ENCODE measurements at places on chromosomes 16 and 17.
A peak's percentile ranks its signal among the peaks of the same experiment; 100 is the strongest.

GRCh38 chr16:84692451-84693214, 7.2 kb upstream of the USP10 start:
- DNase-seq = no peak

DNA sequence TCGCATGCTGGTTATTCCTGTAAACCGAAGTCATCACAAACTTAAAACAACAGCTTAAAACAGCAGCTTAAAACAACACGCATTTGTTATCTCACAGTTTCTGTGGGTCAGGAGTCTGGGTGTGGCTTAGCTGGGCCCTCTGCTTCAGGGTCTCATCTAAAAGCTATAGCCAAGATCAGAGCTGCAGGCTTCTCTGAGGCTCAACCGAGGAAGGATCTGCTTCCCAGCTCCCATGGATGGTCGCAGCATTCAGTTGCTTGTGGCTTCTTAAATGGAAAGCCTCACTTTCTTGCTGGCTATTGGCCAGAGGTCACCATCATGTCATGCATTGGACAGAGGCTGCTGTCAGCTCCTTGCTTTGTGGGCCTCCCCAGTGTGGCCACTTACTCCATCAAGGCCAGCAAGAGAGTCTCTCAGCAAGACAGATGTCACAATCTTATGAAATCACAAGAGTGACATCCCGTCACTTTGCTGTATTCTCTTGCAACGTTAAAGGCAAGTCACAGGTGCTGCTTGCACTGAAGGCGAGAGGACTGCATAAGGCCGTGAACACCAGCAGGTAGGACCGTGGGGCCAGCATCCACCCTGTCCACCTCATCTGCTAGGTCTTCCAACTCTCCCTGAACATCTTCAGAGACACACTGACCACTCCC, 117.9 kb upstream of the TNRC6C start:
- no peak for DNase-seq

DNA sequence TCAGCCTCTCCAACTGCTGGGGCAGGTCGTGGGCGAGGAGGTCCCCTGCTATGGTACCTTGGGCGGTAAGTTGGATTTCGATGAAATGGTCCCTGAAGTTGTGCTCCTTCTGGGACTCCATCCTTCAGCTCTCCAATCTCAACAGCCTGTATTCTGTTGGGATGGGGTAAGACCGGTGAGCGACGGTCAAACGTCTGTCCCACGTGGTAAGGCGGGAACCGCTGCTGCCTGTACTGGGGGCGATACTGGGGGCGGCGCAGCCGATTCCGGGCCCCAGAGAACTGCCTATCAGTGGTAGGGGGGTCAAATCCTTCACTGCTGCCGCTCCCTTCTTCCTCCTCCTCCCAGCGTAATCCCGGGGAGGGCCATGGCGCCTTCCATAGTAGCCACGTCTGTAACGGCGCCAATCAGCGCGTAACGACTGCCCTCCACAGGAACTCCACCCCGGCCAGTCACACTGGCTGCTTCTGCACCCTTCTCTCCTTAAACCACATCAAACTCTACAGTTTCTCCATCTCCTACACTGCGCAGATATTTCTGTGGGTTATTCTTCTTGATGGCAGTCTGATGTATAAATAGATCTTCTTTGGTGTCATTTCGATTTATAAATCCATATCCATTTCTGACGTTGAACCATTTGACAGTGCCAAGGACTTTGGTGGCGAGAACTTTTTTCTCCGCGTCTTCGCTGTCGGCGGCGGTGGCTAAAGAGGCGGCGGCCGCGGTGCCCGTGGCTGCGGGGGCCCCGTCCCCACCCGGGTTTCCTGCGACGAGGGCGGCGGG, 41.1 kb downstream of the AHSP start:
- DNase-seq = no peak

DNA sequence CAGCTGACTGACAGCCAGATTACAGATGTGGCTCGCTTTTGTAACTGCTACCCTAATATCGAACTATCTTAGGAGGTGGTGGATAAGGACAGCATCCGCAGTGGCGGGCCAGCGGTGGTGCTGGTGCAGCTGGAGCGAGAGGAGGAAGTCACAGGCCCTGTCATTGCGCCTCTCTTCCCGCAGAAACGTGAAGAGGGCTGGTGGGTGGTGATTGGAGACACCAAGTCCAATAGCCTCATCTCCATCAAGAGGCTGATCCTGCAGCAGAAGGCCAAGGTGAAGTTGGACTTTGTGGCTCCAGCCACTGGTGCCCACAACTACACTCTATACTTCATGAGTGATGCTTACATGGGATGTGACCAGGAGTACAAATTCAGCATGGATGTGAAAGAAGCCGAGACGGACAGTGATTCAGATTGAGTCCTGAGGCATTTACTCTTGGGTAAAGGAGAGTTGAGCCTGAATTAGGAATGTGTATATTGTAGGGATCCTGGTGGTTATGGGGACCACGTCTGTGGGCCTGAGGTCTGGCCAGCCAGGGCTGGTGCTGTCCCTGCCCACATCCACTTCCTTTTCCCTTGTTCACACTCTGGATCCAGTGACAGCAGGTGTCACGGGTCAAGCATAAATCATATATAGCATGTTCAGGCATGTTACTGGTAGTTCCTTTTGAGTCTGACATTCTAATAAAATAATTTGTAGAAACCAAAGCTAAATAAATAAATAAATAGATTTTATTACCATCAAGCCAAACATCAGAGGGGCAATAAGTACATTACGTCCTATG, 89.0 kb upstream of the SMURF2 start:
- no peak for DNase-seq

DNA sequence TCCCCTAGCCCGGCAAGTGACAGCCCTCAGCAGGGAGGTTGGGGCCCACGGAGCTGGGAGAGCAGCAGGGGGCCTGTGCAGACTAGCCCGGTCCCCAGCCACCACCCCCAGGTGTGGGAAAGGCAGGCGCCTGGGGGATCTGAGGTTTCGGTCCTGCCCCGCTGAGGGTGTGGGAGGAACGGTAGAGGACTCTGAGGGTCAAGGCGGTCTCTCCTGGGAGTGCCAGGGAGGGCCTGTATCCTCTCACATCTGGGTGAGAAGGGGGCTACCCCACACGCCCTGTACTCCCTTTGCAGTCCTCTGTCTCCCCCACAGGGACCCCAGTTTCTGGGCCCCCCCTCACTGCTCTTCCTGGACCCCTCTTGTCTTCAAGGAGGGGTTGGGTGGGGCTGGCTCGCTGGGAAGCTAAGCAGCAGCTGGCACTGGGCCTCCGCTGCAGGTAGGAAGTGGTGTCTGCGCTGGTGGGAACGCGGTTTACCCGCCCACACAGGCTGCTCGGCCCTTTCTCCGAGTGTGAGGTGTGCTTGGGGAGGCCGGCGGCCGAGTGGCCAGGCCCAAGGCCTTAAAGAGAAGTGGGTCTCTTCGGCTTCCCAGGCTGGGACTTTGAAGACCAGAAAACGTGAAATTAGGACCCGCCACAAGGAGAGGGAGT, 15.4 kb downstream of the CD7 start:
- DNase-seq = peak; percentile 18

GRCh38 chr17:34301986-34302385, 16.4 kb downstream of the CCL11 start:
- no peak for DNase-seq

- peak; percentile 63 for DNase-seq
Measured at GRCh38 chr17:17849147-17849820, 12.5 kb upstream of the SREBF1 start.

- no peak for DNase-seq
Measured at GRCh38 chr17:13777003-13777402, 175.3 kb upstream of the HS3ST3A1 start.

GRCh38 chr16:57167953-57168352, 17.9 kb downstream of the PSME3IP1 start:
- peak; percentile 45 for DNase-seq

DNA sequence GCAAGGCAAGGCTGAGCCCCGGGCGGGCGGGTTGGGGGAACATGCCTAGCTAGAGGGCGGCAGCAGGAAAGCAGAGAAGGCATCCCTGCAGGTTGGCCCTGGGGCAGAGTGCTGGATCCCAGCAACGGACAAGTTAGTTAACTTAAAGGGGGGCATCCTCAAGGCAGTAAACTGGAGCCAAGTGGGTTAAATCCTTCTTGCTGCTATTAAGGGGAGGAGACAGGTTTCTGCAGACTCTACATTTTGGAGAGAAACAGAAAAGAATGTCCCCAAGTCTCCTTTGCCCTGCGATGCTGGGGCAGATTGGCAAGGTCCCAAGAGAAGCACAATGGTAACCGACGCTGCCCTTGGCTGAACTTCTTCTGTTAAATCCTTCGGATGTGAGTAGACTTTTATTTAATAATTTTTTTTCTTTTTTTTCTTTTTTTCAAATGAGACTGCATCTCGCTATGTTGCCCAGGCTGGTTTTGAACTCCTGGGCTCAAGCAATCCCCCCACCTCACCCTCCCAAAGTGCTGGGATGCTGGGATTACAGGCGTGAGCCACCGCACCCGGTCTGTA, 14.0 kb downstream of the ATP5PD start:
- DNase-seq = no peak

GRCh38 chr17:33266611-33267010, 26.5 kb downstream of the ASIC2 start:
- no peak for DNase-seq

- DNase-seq = no peak
Measured at GRCh38 chr16:14322186-14322585, 251.1 kb downstream of the MRTFB start.

GRCh38 chr17:28258347-28258887, 60.6 kb upstream of the TMEM97 start:
- no peak for DNase-seq

GRCh38 chr17:7147772-7148171, 31.4 kb downstream of the ASGR1 start:
- no peak for DNase-seq

DNA sequence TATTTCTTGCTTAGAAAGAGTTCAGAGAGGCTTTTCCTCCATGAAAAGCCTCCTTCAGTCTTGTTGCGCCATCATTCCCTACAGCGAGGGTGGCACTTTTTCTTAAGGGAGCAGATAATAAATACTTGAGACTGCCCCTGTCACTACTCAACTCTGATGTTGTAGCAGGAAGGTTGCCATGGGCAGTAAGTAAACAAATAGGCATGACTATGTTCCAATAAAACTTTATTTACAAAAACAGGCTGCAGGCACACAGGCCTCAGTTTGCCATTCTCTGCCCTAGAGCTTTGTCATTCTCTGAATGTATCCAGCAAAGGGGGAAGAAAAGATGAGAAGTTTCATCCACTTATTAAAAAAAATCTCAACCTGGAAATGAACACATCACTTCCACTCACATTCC, 60.4 kb downstream of the MYOCD start:
- DNase-seq = no peak

- DNase-seq = no peak
Measured at GRCh38 chr17:82950525-82951102, 110.8 kb upstream of the ZNF750 start.

- DNase-seq = peak; percentile 9
Measured at GRCh38 chr16:15682105-15682570, 32.1 kb downstream of the NDE1 start.

GRCh38 chr16:23160574-23160973, 11.3 kb upstream of the USP31 start:
- DNase-seq = no peak

DNA sequence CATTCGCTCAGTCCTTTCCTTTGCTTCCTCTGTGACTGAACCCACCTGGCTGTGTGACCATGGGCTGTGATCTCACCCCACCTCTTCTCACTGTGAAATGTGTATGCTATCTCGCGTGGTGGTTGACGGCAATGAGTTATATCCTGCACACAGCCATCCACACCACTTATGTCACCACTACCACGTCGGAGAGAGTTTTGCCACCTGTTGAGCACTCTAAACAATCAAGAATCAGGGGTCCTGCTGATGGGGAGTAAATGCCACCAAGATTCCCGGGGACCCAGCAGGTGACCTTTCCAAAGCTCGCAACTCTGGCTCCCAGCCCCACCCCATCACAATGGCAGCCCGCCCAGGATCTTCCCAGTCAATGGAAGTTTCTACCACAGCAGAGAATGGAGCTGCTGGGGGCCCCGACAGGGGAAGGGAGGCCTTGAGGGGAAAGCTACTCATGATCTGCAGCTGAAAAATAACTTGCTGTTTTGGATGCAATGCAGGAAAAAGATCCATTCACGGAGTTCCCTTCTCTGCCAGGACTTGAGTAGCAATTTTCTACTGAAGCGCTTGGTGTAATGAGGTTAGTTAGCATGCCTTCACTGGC, 26.2 kb upstream of the RCVRN start:
- DNase-seq = no peak

DNA sequence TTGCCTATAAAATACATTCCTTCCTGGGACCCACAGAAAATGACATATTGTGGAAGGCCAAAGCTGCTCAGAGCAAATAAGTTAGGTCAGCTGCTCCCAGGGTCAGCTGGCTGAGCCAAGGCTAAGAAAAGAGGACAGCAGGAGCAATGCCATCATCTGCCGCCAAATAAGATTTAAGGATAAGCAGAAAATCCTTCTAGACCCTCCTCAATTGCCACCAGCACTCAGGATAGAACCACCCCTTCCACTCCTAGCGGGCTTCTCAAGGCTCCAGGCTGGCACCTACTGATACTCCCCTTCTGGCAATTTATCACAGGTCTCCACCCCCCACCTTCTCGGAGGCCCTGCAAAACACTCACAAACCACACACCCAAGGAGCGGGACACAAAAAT, 22.9 kb downstream of the MBTPS1 start:
- DNase-seq = no peak

DNA sequence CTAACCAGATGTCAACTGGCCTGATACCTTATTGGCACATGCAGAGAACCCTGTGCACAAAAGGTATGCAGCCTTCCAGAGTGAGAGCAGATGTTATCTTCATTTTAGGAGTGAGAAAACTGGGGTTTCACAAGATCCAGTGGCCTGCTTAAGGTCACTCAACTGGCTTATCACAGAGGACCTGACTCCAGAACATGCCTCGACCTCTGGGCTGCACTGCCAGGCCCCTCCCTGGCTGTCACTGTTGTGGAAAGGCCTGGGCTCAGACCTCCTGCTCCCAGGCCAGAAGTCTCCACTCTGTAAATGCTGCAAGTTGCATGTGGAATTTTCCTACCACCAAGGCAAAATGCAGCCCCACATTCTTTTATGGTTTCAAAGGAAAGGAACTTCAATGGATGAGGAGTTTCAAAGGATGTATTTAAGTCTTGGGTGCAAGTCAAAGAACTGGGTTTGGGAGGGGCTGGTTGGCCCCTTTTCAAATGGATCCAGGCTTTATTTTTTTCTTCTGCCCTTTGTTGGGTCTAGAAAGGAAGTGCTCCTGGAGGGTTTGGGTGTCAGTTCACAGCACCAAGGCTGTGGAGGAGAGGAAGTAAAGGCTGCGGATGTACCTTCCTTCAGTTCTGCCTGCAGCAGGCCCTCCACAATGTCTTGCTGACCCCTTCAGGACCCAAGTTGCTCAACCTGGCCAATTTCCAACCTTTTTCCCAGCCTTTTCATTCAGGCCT, 30.4 kb upstream of the SMPD3 start:
- no peak for DNase-seq

Data from GDM1 (cell line).